H9 (cell line): ENCODE measurements at places on chromosomes 16 and 17.

DNA sequence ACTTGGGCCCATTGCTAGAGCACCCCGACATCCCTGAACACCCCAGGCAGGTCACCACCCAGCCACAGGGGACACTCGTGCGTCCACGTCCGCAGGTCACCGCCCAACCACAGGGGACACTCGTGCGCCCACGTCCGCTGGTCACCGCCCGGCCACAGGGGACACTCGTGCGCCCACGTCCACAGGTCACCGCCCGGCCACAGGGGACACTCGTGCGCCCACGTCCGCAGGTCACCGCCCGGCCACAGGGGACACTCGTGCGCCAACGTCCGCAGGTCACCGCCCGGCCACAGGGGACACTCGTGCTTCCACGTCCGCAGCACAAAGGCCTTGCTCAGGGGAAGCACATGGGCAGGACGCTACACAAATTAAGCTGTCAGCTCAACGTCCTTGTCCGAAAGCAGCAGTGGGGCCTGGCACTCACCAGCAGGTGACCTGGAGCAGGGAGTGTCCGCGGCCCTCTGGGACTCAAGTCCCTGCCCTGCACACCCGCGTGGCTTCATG is 17.7 kb downstream of the GALNS start:
- DNase-seq: no peak

GRCh38 chr17:19264681-19265080 is 27.5 kb downstream of the EPN2 start:
- no peak for DNase-seq

DNA sequence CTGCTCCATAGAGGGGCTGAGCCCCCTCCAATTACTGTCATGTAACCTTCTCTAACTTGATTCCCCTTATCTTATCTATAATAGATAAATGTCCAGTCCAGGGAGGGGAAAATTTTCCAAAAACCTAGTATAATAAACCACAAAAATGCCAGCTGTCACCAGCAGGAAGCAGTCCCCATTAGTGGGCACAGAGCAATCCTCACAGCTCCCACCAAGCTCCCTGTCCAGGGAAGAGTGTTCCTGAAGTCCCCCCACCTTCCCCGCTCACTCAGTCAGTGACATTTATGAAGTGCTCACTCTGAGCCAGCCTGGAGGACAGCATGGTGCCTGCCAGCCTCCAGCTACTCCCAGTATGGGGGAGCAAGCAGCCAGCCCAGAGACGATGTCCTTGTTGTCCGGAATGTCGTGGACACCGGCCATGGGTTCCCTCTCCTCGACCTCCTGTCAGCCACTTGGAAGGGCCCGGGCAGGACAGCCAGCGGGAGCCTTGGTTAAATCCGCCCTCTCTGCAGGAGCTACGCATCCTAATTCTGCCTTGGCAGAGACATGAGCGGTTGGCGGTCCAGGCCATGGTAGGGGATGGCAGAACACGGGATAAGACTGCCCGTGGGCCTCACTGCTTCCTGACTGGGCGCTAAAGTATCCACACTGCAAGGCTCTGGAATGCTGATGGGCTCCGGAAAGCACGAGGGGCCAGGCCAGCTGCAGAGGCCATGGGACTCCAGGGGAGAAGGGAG is 102.0 kb upstream of the CDH5 start:
- DNase-seq: no peak

GRCh38 chr17:30203471-30203981 is 32.0 kb downstream of the SLC6A4 start:
- peak; percentile 81 for DNase-seq

- no peak for DNase-seq
Observed at GRCh38 chr17:28929787-28930186, 21.5 kb downstream of the PHF12 start.

GRCh38 chr16:61770301-61770700 is 265.9 kb downstream of the CDH8 start:
- DNase-seq: no peak

GRCh38 chr16:80614908-80615671 is 74.3 kb downstream of the DYNLRB2 start:
- DNase-seq: no peak
